ENCODE measurements at places on chromosomes 13 and 19.

DNA sequence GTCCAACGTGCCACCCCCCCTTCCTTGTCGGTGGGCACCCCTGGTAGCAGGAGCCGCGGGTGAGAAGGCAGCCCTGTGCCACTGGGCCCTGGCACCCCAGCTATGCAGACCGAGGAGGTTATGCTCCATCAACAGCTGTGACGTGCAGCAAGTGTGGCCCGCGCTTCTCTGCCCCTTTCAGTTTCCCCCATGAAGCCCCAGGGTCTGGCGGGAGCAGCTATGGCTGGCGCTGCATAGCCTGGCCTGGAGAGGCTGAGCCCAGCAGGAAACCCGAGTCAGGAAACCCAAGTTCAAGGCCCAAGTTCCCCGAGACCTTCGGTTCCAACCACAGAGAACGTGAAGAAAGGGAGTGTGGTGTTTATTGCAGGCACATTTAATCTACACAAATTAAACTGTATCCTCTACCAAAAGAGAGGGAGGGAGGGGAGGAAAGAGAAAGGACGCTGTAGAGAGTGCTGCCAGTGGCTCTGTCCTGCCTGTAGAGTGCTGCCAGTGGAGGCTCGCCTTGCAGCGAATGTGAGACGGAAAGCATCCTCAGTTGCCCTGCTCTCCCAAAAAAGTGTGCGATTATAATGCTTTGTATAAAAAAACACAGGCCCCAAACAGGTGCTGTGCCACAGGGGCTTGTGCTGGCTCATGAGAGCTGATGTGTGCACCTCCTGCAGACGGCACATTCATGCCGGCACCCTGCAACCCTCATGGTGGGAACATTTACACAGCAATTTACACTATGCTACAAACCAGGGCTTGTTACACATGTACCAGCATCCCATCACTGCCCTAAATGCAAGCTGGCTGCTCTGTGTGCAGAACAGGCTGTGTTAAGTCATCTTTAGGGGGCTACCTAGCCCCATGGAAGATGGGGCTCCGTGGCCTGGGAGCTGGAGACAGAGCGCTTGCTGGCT is 16.3 kb downstream of the POP4 start:
- no peak for DNase-seq

- peak; percentile 10 for DNase-seq
Measured at GRCh38 chr13:30679483-30680330, 55.6 kb upstream of the ALOX5AP start.

DNA sequence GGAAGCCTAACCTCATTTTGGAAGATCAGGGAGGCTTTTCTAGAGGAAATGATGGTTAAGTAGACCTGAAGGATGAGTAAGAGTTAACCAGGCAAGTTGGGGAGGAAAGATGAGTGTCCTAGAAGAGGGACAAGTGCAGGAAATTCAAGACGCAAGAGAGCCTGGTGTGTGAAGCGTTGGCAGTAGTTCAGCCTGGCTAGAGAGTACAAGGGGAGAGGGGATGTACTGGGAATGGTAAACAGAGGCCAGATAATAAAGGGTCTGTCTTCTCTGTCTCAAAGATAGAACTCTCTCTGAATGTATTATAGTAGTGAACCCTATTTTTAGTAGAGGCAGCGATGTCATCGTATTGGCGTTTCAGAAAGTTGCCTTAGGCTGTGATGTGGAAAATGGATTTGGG is 9.7 kb downstream of the DPY19L3 start:
- no peak for DNase-seq

GRCh38 chr13:66977161-66977560 is 253.0 kb downstream of the PCDH9 start:
- no peak for DNase-seq

- no peak for DNase-seq
Measured at GRCh38 chr13:49418206-49418605, 25.7 kb downstream of the CAB39L start.
